Uterus (tissue), 4 donors: ENCODE measurements at places on chromosomes 7 and 10.

DNA sequence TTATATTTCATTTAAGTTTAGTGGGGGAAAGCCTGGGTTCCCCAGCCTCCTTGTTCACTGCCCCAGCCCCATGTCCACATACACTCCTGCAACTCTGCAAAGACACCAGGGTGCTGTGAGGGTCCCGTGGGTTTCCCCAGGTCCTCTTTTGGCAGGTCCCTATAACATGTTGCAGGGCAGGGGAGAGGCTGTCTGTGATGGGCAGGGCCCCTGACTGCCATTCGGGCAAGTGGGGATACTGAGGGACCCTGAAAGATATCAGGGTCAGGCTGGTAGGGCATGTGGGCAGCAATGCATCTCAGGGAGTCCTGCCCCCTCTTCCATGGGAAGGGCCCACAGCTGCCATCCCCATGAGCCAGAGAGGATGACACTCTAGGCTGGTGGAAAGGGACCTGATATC lies 28.4 kb downstream of the RASGEF1A start:
- DNase-seq = no peak

GRCh38 chr10:52542906-52543305 lies 228.8 kb downstream of the DKK1 start:
- DNase-seq = no peak

DNA sequence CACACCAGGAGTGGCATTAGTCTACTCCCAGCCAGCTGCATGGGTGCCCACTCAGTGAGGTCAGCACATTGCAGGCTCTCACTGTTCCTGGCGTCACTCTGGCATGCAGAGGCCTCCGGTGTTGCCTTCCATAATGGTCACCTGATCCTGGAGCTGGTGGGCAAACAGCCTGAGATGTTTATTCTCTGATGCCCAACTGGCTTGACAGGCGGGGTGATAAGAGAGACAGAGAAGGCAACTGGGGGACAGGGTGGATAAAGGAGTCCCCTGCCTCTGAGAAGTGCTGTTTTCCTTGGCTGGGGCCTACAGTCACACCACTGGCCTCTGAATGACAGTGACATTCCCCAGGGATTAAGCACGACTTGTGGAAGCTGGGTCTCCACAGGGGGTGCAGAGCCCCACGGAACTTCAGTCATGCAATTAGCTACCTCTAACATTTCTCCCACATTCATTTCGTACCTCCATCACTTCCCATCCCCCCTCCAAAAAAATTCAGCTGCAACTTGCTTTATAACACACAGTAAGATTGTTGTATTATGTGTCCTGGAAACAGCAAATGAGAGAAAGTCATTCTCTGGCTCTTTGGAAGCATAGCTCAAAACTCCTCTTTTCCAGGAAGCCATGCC lies 7.1 kb upstream of the RBM20 start:
- DNase-seq = no peak

DNA sequence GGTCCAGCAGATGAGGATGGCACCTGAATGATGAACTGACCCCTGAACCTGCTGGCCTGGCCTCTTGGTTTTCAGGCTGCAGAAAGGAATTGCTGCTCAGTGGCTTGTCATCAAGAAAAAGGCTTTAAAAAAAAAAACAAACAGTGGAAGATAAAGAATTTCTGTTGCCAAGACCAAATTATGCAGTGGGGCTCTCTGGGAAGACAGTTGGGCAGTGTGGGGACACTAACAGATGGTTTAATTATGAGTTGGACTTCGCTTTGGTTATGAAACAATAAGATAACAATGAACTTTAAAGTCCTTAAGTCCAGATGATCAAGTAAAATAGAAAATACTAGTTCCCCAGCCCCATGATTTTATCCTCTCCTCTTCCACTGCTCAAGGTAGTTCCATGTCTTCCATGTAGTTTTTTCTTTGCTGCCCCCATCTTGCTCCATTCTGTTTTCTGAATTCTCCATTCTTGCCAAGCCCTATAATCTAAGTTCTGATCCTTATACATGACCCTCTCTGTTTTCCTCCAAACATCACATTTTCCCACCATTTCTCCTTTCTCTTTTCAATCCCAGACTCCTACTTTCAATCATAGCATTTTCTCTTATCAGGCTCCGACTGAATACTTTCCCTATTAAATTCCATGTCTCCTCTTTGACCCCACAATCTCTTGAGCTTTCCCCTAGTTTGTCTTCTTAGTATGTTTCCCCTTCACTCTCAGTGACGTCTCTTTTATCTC lies 52.6 kb downstream of the ANK3 start:
- DNase-seq = no peak

GRCh38 chr7:435630-436366 lies 83.8 kb downstream of the PDGFA start:
- no peak for DNase-seq

DNA sequence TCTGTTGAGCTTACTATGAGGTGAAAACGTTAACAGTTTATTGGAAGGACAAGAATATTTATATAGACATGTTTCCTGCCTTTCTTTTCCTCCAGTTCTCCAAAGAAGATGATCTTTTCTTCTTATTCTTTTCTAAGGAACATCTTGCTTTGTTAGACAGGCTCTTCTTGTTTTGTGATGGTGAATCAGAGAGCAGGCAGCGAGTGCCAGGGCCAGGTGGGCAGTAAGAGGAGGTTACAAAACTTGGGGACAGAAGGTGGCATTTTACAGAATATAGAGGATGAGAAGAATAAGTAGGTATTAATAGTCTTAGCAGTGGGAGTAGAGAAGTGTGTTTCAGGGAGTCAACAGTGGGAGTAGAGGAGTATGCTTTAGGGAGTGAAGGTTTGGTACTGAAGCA lies 223.6 kb downstream of the ARL4A start:
- no peak for DNase-seq

DNA sequence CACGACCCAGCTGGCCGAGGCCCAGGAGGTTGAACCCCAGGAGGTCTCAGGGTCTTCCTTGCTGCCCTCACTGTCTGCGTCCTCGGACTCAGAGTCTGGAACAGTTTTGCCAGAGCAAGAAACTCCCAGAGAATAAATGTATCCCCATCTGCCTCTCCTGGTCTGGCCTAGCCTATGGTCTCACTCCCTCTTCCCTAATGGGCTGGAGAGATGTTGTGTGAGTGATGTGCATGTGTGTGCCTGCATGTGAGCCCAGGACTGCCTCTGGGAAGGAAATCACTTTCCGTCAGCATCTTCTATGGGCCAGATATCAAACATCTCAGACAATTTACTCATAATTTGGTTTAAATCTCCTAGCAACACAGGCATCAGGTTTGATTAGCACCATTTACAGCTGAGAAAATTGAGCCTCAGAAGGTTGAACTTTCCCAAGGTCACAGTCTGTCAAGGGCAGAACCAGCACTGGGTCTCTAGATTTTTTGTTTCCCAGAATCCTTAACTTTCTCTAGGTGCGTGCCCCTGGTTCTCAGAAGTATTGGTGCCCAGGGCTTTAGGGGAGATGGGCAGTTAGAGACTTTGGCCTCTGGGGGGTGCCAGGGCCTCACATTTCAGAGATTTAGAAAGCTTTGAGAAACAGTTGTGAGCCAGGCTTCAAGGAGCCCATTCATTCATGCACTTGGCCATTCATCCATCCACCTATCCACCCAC lies 4.9 kb downstream of the TMEM270 start:
- peak; percentile 55 for DNase-seq

- peak; percentile 1 for DNase-seq
Observed at GRCh38 chr7:158283016-158283974, 304.3 kb downstream of the PTPRN2 start.

- DNase-seq = no peak
Observed at GRCh38 chr10:21297603-21298383, 227.7 kb downstream of the SKIDA1 start.

DNA sequence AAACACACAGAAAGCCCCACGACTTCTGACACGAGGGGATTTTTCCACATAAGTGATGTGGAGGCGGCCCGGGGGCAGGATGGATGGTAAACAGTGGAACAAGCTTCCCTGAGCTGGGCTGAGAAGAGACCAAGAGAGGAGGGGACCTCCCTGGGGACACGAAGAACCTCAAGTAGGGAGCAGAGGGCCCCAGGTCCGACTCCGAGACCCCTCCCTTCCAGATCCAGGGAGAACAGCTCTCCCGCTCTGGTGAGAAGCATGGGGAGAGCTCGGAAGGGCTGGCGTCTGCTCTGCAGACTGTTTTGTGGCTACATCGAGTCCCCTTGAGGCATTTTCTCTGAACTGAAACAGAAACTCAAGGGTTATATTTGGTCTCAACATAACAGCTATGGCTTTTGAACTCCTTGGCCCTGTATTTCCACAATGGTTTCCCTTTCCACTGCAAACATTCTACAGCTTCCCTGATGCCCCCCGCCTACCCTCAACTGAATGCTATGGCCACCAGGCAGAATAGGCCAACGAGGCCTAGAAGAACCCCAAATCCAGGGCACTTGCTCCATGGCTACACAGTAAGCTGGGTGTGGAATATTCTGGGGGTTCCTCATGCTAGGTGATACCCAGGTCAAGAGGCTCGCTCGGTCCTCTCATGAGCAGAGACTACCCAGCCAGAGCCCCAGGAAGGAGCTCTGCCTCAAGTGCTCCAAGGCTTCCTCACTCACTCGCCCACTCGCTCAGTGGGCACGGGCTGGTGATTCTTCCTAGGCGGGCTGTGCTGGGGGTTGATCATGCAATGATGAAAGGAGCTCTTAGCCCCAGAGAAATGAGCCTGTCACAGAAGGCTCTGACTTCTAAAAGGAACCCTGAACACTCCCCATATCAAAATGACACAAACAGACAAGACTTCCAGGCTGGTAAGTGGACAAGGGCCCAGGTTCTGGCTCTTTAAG lies 47.5 kb downstream of the FAM53B start:
- no peak for DNase-seq

- no peak for DNase-seq
Observed at GRCh38 chr7:24017519-24017918, 266.5 kb upstream of the NPY start.

DNA sequence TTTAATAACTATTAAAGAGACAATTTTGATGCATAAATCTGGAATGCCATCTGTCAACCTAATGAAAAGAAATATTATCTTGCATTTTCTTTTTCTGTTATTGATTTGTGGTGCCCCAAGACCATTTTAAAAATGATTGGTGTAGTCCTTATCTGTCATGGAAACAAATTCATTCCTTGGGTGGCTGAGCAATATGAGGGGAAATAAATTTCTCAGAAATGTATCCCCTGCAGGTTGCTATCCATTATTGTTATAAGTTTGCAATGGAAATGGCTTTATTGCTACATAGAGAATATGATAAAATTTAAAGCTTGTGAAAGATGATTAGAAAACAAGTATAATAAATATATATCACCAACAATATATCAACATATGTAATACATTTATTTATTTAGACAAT lies 607.0 kb downstream of the DNAJB9 start:
- DNase-seq = no peak

DNA sequence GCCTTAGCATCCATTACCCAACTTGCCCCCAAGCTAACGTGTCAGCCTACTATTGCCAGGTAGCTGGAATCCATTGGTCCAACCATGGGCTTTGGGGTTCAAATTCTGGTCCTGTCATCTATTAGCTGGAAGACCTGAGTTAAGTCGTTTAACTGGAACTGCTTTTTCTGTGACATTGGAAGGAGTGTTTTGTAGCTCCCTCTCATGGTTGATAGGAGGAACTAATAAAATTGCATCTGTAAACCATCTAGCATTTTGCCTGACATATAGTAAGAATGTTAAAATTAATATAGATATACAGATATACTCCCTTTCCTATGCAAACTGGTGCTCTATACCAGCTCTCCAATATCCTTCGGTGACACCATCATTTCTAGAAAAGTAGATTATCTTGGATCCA lies 23.8 kb upstream of the SLF2 start:
- DNase-seq = no peak

DNA sequence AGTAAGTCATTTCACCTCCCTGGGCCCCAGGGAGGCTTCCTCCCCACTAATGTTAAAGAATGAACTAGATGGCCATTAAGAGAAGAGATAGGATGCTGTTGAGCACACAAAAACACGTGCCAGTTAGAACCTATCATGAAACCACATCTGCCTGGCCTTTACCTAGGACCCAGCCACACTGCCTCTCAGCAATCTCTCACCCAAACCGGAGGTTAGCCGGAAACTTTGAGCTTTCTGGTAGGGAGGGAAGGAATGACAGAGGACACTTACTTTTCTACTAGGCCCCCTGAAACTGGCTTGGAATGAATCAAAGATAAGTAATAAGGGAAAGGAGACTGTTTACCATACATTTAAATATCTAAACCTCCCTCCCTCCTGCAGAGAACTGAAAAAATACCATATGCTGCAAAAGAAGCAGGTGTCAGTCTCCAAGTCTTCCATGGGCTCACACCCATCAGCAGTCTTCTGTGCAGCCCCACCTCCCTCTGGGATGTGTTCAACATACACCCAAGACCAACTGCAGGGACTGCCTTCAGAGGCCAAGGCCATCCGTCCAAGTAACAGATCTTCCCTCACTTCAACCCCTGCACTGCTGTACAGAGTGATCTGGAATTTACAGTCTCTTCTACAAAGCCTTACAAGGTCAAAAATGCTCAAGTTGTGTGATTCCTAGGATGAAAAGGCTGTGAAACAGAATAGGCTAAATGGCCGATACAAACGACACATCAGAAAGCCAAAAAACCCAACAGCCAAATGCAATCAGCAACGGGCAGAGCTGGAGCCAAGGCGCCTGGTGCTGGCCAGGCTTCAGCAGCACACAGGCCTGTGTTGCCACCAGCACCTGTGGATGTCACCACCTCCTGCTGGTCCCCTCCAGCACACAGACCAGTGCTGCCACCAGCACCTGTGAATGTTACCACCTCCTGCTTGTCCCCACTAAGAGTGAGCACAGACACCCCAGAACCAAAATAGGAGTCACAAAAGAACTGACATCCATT lies 42.4 kb downstream of the SORBS1 start:
- DNase-seq = no peak

DNA sequence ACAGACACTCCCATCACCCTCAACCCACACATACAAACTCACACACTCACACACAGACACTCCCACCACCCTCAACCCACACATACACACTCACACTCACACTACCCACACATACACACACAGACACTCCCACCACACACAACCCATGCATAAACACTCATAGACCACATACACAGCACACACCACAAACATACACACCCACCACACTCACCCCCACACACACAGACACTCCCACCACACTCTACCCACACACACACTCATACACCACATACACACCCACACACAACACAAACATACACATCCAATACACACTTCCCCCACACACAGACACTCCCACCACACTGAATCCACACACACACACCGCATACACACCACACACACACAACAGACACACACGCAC lies 521.2 kb downstream of the TCERG1L start:
- DNase-seq = no peak
